ENCODE measurements at places on chromosomes 5 and 9.

DNA sequence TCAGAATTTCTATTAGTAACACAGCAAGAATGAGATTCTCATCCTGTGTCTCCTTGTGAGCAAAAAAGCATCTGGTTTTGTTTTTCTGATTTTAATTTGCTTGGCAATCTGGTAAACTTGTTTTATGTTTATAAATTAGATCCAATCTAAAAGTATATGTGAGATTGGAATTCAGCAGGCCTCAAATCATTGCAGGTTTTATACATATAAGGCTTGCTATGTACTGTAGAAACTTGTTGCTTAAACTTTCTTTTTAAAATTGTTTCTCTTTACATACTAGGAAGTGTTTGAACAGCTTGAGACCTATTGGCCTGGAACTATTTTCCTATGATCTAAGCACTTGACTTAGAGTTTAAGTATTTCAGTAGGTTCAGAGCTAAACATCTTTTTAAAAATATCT, 1037.8 kb downstream of the NR2F1-AS1 start:
- DNase-seq: no peak

GRCh38 chr5:1474183-1474839, 29.1 kb upstream of the SLC6A3 start:
- no peak for DNase-seq

DNA sequence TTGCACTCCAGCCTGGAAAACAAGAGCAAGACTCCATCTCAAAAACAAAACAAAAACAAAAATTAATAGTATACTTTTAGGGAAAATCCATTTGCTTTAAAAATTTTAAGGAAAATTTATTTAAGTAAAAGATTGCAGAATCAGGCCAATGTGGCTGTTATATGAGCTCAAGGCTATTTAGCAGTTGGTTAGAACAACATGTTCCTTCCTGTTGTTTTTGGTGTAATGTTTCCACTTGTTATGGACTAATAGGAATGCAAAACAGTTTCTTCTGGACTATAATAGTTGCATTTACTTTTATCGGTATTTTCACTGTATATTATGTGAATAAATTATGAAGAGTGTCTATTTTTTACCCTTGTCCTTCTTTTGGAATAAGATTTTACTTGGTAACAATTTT, 3.0 kb upstream of the CDC42SE2 start:
- DNase-seq: no peak

GRCh38 chr5:158471535-158471924, 612.6 kb upstream of the CLINT1 start:
- DNase-seq: no peak

- DNase-seq: no peak
These were observed 154.7 kb downstream of the ATP10B start for GRCh38 chr5:160697281-160697680.

- DNase-seq: no peak
These were observed 537.5 kb downstream of the ELAVL2 start for GRCh38 chr9:23288545-23288944.

GRCh38 chr5:54887663-54888062, 97.7 kb downstream of the ESM1 start:
- no peak for DNase-seq

DNA sequence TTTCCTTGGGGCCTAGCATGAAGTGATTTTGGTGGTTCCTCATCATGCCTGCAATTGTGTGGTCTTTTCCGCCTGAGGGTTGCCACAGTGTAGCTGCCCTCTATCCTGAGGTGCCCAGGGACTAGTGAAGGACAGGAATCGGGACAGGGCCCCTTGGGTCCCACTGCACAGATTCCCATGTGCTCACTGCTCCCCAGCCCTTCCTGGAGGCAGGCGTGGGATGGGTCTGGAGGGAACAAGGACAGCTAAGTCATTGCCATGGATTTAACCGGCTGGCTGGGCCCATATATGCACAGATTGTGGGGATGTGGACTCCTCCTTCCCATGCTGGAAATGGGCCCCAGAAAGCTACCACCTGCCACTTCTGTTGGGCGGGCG, 122.3 kb upstream of the PITX1 start:
- DNase-seq: no peak

GRCh38 chr9:79615038-79615437, 43.3 kb downstream of the TLE4 start:
- no peak for DNase-seq

DNA sequence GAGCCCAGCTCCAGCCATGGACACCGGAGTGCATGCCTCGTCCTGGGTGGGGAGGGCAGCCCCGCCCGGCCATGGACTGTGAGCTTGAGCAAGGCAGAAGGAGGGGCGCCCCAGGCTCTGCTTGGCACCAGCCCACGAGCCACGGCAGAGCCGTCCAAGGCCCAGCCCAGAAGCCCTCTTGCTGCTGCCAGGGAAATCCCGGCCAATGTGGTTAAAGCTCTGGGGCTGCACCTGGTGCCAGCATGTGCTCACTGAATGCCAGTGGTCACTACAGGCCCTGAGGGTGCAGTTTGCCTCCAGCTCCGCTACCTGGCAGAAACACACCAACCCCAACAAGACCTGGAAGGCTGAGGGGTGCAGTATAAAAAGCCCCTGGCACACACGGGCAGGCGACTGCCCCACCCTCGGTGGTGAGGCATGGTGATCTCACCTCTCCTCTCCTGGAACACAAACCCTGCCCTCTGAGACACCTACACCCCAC, 11.8 kb downstream of the BRD3 start:
- DNase-seq: no peak

DNA sequence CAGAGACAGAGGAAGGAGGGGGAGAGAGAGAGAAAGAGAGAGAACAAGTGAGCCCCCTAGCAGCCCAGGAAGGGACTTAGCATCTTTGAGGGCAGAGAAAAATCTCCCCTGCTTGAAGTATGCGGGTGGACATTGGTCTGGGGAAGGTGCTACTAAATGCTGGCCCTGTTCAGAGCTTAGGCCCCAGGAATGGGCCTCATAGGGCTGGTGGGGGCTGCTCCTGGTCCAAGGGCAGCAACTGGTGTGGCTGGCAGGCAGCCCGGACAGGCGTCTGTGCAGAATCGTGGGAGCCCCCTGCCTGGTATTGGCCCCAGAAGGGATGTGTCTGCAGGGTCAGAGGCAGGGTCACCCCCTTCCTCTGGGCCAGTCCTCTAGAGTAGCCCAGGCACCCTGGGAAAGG, 47.8 kb upstream of the SUSD3 start:
- peak; percentile 12 for DNase-seq
